ENCODE measurements at places on chromosomes 7 and 10.

- DNase-seq = no peak
These were observed 87.0 kb downstream of the ADK start for GRCh38 chr10:74238031-74238431.

GRCh38 chr7:23931633-23932032, 221.6 kb downstream of the STK31 start:
- DNase-seq = no peak

GRCh38 chr10:81036257-81036656, 498.6 kb downstream of the SH2D4B start:
- no peak for DNase-seq

DNA sequence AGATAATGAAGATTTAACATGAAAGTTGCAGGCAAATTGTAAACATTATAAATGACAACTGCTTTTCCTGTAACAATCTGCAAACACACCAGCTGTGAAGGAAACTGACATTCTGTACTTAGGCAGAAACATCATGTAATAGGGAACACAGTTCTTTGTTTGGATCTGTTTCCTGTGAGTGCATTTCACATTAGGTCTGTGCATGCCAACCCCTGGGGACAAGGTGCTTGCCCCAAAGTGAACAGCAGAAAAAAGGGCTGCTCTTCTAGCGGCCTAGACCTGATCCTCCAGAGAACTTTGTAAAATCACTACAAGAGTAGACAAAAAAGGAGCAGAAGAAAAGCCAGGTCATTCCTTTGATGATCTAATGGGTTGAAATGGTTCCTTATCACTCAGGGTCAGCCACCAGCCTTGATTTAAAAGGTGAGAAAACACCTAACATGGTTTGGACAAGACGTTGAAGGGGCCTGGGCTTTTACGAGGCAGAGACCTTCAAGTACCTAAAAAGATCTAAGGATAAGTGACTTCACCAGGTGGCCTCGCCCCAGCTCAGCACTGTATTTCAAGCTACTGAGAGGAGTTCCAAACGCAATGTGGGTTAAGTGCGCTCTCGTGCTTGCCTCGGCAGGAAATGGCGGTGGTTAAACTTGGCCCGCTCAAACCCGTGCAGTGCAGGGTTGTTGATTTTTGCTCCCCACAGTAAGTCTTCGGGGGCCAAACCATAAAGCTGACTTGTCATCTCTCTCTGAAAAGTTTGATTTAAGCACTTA, 249.7 kb downstream of the CREB5 start:
- no peak for DNase-seq

DNA sequence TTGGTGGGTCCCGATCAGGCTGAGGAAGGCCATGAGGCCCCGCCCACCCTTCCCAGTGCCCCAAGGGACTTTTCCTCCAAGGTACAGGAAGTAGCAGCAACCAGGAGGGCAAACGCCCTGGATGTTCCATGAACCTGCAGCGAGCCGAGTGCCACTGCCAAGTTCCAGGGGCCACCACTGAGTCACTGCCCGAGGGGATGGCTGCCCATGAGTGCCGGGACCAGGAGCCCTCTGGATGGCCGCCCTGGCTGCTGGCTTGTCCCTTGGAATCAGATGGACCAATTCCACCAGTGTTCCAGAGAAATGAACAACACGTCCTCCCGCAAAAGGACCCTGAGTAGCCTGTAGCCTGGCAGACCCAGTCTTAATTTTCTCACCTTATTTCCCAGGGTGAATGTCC, 74.2 kb downstream of the ZRANB1 start:
- no peak for DNase-seq

All from hematopoietic multipotent progenitor cell treated with erythropoietin and hydrocortisone succinate and interleukin-3 and kit ligand, for 17 days (in vitro differentiated cells).